CD8-positive, alpha-beta memory T cell (primary cell): ENCODE measurements at places on chromosomes 4 and X.

DNA sequence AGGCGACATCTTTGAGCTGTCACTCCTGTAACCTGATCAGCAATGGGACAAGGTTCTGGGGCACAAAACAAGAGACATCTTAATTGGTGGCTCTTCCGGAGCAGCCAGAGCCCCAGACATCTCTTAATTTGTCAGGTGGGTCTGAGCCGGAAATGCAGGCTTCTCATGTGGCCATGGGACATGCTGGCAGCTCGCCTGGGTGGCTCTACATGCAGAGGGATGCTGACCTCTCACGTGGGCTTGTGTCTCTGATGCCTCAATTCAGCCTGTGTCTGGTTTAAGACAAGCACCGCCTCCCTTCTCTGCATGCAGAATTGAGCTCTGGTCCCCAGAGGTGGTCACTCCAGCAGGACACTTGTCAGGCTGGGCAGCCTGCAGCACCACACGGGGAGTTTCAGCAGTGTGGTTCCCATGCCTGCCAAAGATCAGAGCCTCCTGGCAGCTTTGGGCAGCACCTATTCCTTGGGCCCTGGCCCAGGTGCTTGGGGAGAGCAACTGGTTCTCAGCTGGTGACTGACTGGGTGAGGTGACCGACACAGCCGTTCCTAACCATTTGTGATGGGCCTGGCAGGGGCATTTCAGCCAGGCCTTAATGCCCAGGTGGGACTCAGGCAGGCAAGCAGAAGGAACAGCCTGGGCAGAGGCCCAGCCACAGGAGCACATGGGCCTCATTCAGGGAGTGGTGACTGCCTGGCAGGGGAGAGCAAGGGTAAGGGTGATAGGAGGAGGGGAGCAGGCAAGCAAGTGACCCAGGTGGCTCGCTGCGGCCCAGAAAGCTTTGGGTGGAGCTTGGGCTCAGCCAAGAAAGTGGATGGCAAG is 53.4 kb downstream of the HMX1 start:
- DNase-seq, result no peak

GRCh38 chr4:2689825-2690700 is 66.1 kb downstream of the TNIP2 start:
- no peak for DNase-seq

DNA sequence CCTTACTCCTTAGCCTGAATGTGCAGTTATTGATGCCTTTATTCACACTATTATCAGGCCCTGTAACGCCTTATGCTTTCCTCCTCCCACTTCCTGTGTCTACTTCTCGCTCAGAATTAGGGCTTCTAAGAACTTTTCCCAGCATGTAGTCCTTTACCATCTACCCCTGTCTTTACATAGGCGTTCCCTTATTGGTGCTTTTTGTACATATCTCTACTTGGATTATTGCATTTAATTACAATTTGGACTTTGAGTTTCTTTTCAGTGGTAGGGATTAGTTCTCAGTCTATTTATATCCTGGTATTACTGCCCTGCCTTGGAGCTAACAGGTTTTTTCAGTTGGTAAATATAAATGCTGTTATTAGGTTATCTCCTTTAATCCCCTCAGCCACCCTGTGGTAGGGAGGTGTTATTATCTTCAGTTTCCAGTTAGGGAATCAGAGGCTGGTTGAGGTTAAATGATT is 84.0 kb downstream of the RBPJ start:
- no peak for DNase-seq

DNA sequence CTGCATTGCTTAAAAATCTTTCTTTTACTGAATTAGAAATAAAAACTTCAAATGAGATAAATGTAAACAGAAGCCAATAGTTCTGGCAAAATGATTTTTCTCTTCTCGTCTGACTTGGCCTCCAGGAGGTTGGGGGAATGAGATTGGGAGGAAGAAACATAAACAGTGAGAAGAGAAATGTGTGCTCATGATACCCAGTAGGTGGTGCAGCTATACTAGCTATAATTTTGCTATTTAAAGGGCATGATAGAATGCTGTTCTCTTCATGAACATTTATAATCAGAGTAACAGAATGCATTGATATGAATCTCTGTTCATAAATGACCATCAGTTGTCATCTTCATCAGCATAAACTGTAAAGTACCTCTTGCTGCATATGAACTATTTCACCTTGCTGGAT is 85.5 kb downstream of the TACR3 start:
- DNase-seq, result no peak

- DNase-seq, result no peak
Observed at GRCh38 chr4:155675709-155676429, 9.2 kb downstream of the GUCY1A1 start.

- DNase-seq, result no peak
Observed at GRCh38 chr4:187679450-187679849, 316.1 kb upstream of the ZFP42 start.
